ENCODE measurements at places on chromosomes 12 and 14.

- DNase-seq: no peak
These were observed 68.6 kb upstream of the MAX start for GRCh38 chr14:65170768-65171507.

DNA sequence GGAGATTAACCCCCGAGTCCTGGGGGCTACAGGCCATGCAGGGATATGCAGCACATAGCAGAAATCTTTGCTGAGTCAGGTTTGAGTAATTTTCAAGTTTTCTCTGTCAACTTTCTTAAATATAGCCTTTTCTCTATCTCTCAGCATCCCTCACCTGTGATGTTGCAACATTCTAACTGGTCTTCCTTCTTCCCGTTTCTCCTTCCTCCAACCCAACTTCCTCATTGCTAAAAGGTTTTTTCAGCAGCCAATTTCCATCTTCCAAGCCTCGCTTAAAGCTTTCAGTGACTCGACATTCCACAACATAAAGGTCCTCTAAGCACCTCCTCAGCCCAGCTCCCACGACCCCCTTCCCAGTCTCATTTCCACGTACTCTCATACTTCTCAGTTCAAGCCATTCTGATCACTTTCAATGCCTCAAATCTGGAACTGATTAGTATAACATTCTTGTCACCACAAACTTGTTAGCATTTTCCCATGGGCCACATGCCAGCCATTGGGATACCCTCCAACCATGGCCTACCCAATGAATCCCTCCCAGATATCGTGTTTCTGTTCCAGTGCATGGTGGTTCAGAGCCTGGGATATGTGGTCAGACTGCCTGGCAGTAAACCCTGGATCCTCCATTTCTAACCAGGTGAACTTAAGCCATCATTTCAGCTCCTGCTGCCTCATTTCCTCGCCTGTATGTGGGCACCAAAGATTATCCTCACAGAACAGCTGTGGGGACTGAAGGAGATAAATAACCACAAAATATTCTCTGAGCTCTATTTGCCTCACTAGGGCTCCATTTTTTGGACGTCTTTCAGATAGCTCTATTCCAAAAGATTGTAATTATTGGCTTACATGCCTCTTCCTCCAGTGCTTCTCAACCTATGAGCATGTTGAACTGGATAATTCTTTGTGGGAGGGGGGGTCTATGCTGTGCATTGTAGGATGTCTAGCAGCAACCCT is 65.8 kb downstream of the KCNK10 start:
- no peak for DNase-seq

DNA sequence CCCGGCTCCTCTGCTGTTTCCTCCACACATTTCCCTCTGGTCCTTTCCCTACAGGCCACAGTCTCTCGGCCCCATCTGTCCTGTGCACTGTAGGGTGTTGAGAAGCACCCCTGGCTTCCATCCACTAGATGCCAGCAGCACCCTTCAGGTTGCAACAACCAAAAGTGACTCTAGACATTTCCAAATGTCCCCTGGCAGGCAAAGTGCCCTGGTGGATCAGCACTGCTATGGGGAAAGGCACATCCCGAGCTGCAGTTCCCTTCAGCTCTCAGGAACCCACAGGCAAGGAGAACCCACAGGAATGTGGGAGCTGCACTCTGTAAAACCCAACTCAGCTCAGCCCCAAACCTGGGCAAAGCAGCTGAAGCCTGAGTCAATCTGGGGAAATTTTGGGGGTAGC is 77.0 kb downstream of the RBM19 start:
- DNase-seq: no peak

DNA sequence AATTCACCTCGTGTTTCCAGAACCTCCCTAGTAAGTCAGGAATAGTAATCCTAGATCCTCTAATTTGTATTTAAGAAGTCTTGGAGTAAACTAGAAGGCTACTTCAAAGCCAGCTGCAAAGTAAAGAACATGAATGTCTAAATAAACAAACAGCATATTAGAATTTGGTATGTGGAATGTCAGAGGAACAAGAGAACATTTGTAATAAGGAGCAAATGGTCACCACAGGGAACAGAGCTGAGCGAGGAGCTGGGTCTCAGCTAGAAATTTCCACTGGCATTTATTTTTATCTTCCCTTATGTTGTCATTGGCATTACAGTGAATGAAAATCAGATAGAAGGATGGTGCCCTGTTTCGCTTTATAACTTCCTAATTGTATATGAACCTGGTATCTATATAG is 50.2 kb downstream of the FRMD6 start:
- no peak for DNase-seq

GRCh38 chr14:59939828-59940227 is 19.9 kb downstream of the LRRC9 start:
- DNase-seq: no peak

DNA sequence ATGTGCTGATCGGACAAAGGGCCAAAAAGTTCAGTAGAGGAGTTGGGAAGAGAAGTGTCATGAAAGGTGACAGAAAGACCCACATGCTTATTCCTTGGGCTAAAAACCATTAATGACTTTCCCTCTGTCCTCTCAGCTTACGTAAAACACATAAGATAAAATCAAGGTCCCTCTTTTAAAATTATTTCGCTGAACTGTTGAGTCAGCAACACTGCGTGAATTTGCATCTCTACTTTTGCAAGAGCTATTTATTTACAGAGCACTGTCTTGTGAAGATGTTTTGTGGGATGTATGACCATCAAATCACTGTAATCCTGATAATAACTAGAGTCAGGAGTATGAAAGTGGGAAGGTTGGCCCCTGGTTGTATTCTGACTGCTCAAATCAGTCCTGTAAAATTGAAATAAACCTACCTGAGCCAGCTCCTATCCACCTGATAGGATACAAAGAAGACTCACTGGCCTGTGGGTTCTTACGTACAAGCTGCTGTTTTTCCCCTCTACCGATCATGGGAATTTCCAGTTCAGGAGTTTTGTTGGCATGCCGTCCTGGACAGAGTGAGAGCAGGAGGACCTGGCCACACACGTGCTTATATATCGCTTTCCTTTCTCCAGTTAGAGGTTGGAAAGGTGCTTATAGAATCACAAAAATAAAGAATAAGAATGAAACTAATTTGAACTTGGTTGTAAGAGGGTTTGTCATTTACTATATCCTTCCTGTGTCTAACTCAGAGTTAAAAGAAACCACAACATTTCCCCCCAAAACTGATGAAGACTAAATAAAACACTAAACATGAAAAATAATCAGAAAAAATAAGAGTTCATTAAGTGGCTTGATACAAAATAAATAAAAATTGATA is 42.9 kb downstream of the IFNG-AS1 start:
- DNase-seq: no peak

DNA sequence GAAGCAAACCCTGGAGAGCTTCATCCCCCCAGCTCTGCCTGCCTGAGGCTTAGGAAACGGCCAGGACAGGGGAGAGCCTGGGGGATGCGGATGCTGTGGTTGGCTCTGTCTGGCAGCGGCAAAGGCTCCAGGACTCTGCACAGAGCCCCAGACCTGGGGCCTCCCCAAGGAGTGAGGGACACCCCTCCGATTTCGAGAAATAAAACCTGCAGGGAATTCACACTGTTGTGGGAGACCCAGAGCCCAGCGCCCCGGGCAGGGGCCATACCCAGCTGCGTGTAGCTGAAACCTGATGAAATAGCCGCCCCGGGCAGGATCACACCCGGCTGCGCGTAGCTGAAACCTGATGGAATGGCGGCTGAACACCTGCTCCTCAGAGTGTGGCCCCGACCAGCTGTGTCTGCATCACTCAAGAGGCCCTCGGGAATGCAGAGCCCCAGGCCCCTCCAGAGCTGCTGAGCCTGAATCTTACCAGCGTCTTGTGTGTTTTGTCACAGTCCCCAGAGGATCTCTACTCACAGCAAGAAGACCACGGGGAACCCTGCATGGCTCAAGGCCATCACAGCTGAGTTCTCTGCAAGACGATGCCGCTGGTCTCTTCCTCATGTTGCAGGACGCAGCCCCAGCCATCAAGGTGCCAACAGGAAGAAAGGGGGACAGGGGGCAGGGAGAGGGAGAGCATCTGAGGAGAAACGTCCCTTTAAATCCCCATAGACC is 46.5 kb upstream of the GALNT9 start:
- no peak for DNase-seq

DNA sequence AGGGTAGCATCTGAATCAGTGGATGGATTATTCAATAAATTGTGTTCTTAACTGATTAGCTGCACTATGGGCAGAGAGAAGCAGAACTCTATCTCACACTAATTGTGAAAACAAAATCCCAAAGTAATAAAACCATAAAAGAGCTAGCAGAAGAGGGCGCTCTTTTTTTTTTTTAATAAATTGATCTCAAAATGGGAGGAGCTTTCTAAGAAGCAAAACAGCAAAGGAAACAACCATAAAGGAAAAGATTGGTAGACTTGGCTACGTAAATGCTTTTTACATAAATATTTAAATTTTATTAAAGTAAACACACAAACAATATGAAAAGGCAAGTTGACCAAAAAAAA is 1.5 kb upstream of the TM7SF3 start:
- no peak for DNase-seq

GRCh38 chr14:93715279-93715927 is 72.9 kb downstream of the PRIMA1 start:
- no peak for DNase-seq

GRCh38 chr14:58992935-58993334 is 195.5 kb upstream of the DAAM1 start:
- DNase-seq: no peak

GRCh38 chr12:48216785-48217184 is 13.7 kb upstream of the OR10AD1 start:
- no peak for DNase-seq

DNA sequence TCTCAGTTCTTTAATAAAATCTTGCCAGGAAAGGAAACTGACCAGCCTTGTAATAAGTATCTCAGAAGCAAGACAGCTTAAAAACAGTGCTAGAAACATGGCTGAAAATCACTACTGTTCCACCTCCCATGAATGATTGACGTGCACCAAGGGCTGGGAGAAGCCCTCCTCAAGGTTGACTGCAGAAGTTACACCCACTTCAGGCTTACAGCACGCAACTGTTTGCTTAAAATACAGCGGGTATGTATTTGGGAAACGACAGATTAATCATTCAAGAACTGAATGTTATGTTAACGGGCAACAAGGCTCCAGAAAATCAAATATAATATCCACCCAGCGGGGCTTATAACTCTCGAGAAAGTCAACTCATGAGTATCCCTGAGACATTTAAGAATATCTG is 22.1 kb downstream of the PRKD1 start:
- DNase-seq: no peak

All from stimulated activated naive CD4-positive, alpha-beta T cell (primary cell).